RPMI7951 (cell line): ENCODE measurements at places on chromosomes 7 and 10. TPM values are rescaled to one million over a fixed set of nuclear protein-coding genes. Genes with fewer than 3 reads are reported as not detected.

CPVL gene
- total RNA-seq, result 3.8 and 5.8 TPM in 2 replicates

ZNF716 gene
- total RNA-seq, result not detected in 2 replicates

PHKG1 gene
- 0.39 and 0.96 TPM in 2 replicates for total RNA-seq

PTPRN2 gene
- total RNA-seq, result 6.8 and 9.0 TPM in 2 replicates

OPN4 gene
- total RNA-seq, result not detected in 2 replicates

DPP6 gene
- total RNA-seq, result 0.49 and 1.3 TPM in 2 replicates

CRHR2 gene
- not detected in 2 replicates for total RNA-seq

PCDH15 gene
- total RNA-seq, result not detected in 2 replicates

ACTL6B gene
- not detected in 2 replicates for total RNA-seq
